ENCODE measurements at places on chromosomes 16 and 17.

GRCh38 chr17:41171886-41172285 is 3.9 kb upstream of the KRTAP4-3 start:
- DNase-seq, result no peak

GRCh38 chr16:81163671-81164070 is 67.5 kb upstream of the GCSH start:
- DNase-seq, result no peak

GRCh38 chr17:50685334-50685665 is 22.4 kb downstream of the ANKRD40 start:
- DNase-seq, result no peak

DNA sequence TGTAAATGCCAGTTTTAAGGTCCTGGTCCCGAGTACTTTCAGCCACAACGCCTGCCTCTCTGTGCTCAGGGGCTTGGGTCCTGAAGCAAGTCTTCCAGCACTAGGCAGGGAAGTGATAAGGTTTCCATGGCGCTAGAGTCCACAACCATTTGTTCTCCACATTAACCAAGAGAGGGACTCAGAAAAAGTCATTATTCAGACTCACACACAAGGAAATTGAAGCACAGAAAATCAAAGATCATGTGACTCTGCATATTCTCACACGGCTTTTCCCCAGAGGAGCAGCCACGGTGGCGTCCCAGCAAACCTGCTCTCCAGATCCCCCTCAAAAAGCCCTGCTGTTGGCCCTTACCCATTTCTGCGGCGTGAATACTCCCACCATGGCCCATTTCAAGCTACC is 9.7 kb downstream of the ENPP7 start:
- no peak for DNase-seq

DNA sequence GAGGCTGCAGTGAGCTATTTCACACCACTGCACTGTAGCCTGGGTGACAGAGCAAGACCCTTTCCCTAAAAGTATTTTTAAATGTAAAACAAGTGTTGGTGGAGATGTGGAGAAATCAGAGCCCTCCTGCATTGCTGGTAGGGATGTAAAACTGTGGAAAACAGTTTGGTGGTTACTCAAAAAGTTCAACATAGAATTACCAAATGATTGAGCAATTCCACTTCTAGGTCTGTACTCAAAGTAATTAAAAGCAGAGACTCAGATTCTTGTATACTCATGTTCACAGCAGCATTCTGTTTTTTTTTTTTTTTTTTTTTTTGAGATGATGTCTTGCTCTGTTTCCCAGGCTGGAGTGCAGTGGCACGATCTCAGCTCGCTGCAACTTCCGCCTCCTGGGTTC is 141.8 kb downstream of the PITPNC1 start:
- no peak for DNase-seq

DNA sequence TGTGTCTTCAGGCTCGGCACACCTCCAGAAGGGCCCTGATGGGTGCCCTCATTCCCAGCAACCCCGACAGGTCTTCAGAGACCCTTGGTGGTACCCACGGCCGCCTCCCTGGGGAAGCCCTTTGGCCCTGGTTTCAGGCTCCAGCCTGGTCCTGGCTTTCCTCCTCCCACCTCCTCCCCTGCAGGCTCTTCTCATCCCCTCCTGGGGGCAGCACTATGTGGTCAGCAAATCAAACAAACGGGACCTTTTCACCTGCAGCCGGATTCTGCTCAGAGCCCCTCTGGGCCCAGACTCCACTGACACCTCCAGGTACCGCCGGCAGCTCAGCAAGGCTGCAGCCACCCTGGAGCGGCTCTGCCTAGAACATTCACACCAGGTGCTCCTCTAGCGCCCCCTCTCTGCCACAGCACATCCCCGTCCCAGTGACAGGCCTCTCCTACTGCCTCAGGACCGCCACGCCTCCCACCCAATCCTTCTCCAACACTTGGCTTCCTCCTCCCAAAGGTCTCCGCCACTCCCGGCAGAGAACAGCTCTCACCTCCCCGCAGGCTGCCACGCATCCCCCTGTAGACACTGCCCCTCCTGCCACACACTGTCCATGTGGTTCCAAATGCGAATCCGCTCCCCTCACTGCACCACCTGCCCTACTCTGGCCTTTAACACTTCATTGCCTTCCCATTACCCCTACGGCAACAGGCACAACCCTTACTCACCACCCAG is 12.0 kb downstream of the CORO7 start:
- peak; percentile 41 for DNase-seq

GRCh38 chr17:8055851-8056231 is 17.0 kb downstream of the ALOX15B start:
- no peak for DNase-seq

DNA sequence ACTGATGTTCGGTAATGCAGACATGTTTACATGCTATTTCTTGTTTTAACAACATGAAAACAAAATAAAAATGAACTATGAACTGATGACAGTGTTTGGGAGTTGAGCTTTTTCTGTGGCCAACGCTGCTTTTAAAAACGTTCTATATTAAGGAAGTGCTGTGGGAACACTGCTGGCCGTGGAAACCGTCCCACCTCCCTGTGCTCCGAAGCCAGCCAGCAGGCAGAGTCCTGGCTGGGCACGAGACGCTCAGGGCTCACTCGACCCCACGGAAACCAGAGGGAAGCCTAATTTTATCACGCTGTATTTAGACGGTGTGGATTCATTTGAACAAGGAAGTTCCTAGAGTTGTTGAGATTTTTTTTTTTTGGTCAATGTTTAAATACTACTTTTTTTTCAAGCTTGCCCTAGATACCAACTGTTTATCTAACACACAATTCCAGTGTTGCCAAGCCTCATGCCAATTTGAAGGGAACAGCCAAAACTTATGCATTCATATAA is 25.8 kb downstream of the ADCY9 start:
- DNase-seq, result no peak

DNA sequence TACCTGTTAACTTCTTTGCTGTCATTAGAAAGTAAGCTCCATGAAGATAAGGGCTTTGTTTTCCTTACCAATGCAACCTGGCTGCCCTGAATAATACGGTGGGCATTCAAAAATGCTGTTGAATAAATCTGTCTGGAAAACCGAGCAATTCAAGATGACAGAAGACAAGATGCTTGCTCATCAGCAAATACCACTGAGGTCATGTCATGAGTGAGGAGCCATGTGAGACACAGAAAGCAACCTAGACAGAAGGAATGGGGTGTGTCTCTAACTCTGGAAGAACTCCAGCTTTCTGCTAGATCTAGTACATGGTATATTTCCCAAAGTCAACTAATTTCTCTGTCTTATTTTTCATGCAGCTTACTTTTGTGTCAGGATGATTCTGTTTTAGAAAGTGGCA is 64.2 kb downstream of the STH start:
- DNase-seq, result peak; percentile 63

GRCh38 chr16:14501331-14502255 is 128.5 kb downstream of the PARN start:
- DNase-seq, result peak; percentile 96

DNA sequence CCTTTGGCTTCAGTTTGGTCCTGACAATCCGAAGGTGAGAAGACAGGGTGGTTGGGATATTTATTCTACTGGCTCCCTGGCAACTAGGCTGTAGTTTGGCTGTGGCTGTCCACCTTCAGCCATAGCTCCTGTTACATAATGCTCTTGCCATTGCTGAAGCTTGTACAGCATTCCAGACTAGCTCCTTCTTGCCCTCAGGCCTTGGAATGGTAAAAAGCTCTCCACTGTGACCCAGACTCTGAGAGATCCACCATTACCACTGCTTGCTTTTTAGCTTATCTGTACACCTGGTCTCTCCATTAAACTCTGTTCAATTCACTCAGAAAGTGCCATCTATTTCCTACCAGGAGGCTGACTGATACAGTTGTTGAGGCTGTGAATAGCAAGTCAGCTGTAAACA is 231.8 kb upstream of the MON1B start:
- DNase-seq, result no peak

DNA sequence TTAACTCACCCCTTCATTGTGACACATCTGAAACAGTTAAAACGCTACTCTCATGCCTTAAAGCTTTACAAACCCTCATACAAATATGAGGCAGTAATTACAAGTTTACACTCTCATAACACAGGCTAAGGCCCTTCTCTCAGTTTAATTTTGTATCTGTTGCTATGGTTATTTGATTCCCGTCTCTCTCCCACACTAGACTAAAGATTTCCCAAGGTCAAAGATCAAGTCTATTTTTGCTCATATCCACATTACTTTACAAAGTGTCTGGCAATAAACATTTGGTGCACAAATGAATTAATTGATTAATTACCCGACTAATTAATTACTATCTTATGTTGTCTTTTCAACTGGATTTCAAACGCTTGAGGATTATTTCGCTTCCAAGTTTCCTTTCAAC is 86.4 kb upstream of the MYOCD start:
- no peak for DNase-seq

DNA sequence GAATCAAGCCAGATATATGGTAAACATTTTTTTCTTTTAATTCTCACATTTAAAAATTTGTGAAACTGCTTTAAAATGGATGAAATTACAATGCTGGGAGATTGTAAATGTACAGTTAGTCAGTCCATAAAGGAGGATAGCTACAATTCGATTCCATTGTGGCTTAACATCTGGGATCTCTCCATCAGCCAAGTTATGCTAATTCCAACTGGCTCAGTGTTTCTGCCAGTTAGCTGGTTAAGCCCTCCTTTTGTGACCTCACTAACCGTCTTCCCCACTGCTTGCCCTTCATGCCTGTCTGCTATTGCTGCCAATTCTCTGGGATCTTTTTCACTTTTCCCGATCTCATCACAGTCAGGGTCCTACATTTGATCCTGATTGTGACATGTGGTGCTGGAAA is 1347.6 kb downstream of the CDH11 start:
- DNase-seq, result no peak

DNA sequence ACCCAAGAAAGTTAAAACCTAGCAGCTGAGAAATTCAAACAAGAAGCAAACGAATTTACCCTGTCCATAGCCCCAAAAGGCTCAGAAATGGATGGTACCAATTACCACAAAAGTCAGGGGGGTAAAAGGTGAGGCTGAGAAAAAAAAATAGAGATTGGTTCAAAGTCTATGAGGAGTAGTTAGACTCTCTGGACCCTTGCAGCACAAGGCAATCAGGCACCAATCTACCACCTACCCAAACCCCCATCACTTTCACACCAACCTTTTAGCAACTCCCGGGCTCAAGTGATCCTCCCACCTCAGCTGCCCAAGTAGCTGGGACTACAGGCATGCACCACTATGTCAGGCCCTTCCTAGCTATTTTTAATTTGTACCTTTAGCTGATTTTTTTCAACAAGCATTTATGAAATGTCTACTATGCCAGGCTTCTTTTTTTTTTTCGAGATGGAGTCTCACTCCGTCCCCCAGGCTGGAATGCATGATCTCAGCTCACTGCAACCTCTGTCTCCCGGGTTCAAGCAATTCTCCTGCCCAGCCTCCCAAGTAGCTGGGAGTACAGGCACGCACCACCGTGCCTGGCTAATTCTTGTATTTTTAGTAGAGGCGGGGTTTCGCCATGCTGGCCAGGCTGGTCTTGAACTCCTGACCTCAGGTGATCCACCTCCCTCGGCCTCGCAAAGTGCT is 40.8 kb downstream of the USP32 start:
- DNase-seq, result no peak

- no peak for DNase-seq
Measured at GRCh38 chr17:74514632-74515334, 16.5 kb downstream of the CD300LB start.

DNA sequence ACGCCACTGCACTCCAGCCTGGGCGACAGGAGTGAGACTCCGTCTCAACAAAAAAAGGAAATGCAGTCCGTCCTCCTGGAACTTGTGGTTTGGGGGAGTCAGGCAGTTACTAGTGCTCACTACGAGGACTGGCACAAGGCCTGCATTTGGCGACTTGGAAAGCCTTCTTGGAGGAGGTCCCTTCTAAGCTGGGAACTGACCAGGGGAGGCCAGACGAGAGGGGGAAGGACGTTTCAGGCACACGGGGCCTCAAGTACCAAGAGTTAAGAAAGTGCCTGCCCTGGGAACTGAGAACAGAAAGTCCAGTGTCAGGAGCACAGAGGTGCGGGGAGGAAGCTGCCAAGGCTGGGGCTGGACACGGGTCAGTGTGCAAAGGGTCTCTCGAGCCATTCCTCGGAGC is 89.9 kb downstream of the ABR start:
- no peak for DNase-seq

Measured in HT1080 (cell line).